ENCODE measurements at places on chromosomes 11 and 22.

DNA sequence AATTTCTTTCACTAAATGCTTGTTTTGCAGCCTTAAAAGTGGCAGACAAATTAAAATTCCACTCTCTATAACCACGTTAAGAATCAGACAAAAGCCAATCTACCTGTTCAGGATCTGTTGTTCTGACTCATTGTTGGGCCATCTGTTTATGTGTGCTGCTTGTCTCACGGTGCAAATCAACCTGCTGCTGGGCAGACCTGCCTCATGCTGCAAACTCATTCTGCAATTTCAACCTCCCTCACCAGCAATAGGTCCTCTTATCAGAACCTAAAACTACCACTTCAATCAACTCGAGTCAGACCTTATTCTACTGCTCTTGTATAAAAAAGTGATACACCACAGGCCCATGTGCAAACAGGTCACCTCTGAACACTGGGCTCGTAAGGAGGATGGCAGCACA is 75.1 kb downstream of the LARGE2 start:
- no peak for DNase-seq

GRCh38 chr11:108453207-108453835 is 14.0 kb downstream of the C11orf65 start:
- no peak for DNase-seq

GRCh38 chr11:112967082-112967481 is 5.9 kb downstream of the NCAM1 start:
- no peak for DNase-seq

DNA sequence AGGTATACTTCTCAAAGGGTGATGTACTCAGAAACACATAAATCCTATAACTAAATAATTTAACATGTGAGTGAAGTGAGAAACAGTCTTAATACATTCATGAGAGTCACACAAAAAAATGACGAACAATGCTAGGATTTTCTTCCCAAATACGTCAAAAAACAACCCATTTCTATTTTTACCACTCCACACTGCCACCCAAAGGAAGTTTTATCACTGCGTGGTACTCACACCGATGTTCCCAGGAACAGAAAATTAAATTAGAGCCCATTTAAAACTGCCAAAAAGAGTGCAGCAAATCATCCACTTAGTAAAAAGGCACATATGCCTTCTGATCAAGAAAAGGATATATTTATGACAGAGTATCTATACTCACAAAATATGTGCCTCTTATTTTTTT is 710.9 kb upstream of the FAT3 start:
- DNase-seq: no peak

- DNase-seq: no peak
Observed at GRCh38 chr11:73956876-73957653, 6.2 kb downstream of the DNAJB13 start.

GRCh38 chr11:126839496-126839895 is 161.1 kb downstream of the KIRREL3 start:
- no peak for DNase-seq

GRCh38 chr11:125253289-125253688 is 88.7 kb downstream of the PKNOX2 start:
- no peak for DNase-seq

- DNase-seq: no peak
Observed at GRCh38 chr11:76369406-76369805, 11.5 kb downstream of the THAP12 start.

DNA sequence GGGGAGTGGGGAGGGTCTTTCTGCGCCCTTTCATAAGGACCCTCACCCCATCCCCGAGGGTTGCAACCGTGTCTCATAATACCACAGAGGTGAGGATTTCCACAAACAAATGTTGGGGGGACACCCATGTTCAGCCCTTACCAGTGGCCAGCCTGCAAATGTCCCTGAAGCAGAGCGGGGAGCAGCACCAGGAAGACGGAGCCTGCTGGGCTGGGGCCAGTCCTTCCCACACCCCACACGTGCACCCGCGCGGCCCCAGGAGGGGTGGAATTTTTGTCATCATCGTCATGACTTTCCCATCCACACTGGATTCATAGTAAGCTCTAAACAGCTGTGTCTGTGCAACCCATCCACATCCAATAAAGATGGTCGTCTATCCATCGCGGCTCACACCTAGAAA is 409.8 kb downstream of the BRD1 start:
- no peak for DNase-seq

DNA sequence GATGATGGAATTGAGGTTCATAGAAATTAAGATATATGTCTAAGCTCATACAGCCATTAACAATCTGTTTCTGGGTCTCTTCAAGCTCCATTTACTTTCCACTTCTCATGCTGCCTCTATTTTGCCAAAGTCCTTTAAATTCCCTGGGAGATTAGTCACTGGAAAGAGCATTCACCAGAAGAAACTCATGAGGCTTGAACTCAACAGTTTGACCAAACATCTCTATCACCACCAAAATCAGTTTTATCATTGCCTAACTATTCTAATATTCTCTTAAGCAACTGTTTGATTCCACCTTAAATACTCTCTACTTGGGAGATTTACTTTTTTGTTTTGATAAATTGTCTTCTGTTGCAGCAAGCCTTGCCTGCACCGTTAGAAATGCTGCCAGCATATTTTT is 881.3 kb downstream of the KCNA4 start:
- no peak for DNase-seq

Measured in CD4-positive, alpha-beta T cell treated with Interleukin-10 for 1 hour (primary cell).